Epithelial cell of esophagus (primary cell): ENCODE measurements at places on chromosomes 2 and 18.
A peak's percentile ranks its signal among the peaks of the same experiment; 100 is the strongest.

DNA sequence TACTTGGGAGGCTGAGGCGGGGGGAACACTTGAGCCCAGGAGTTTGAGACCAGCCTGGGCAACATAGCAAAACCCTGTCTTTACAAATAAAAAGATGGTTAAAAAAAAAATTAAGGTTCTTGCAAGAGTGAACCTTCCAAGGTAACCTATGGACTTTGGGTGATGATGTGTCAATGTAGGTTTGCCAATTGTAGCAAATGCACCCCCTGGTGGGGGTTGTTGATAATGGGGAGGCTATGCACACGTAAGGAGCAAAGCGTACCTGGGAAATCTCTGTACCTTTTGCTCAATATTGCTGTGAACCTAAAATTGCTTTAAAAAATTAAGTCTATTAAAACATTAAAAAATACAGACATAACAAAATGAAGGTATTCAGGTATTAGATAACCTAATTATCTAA lies 70.4 kb downstream of the CWC22 start:
- DNase-seq, result peak; percentile 53

GRCh38 chr2:30684996-30685395 lies 122.2 kb downstream of the CAPN13 start:
- DNase-seq, result no peak

GRCh38 chr18:62399276-62399675 lies 74.2 kb downstream of the TNFRSF11A start:
- DNase-seq, result no peak

GRCh38 chr18:49728542-49728941 lies 84.8 kb downstream of the ACAA2 start:
- peak; percentile 57 for DNase-seq

DNA sequence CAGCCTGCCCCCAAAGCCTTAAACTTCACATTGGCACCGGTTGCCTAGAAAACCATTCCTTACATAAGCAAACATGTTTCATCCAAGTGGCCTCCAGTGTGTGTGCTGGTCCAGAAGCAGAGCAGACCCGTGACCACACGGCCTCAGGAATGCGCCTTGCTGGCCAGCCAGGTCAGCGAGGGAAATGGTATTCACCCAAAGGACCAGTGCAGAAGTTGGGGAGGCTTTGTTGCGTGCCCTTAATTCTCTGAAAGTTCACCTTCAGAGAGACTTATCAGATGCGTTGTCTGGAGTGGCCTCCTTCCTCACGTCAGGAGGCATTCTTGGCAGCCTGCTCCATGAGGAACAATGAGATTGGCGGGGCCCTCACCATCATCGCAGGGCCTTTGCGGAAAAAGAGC lies 25.9 kb downstream of the NRP2 start:
- no peak for DNase-seq
